ENCODE measurements at places on chromosomes 2 and 18.

DNA sequence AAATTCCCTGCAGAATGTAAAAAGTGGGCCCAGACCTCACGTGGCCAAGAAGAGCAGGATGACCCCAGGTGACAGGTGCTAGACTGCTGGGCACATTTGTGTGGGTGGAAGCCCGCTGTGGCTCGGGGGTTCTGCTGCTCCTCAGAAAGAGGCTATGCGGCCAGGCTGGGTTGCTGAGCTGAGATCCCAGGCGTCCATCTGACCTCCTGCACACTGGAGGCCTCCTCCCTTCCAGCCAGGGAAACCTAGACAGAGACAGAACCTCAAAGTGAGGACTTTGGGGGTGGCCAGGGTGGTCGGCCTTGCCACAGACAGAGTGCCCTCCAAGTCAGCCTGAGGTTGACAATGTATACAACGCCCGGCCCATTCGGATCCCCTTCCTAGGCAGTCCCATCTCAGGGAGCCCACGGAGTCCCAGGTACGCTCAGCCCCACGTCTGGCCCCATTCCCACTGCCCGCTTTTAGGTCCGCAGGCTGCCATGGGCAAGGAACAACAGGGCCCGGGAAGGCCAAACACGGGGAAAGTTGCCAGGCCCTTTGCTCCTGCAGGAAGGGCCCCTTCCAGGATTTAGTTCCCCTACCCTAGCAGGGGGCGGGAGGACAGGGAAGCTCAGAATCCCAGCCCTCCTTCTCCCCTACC, 75.6 kb downstream of the KIAA2012 start:
- DNase-seq: no peak

GRCh38 chr18:80227472-80227871, 19.8 kb downstream of the PARD6G start:
- DNase-seq: no peak

- DNase-seq: no peak
Observed at GRCh38 chr2:53302455-53302854, 465.1 kb upstream of the CHAC2 start.

- no peak for DNase-seq
Observed at GRCh38 chr2:212711856-212712255, 173.3 kb upstream of the ERBB4 start.

- DNase-seq: no peak
Observed at GRCh38 chr2:3280683-3281520, 96.7 kb downstream of the EIPR1 start.

GRCh38 chr2:181183878-181184542, 203.6 kb downstream of the UBE2E3 start:
- no peak for DNase-seq

- DNase-seq: no peak
Observed at GRCh38 chr2:156489750-156490465, 53.7 kb downstream of the GPD2 start.

DNA sequence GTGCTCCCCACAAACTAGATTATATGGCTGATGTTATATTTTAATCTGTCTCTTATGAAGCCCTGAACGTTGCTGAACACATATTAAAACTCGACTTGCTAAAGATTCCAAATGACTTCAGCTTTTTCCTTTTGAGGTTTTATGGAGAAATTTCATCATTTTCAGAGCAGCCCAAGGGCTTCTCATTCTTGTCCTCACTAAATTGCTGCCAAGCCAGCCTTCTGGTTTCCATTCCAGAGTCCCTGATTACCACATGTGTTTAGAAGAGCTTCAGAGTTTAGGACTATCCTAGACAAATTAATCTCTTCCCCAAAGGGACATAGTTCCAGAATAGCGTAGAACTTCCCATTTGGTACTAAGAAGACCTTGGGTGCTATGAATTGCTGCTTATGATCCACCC, 77.8 kb upstream of the CCDC195 start:
- DNase-seq: no peak

DNA sequence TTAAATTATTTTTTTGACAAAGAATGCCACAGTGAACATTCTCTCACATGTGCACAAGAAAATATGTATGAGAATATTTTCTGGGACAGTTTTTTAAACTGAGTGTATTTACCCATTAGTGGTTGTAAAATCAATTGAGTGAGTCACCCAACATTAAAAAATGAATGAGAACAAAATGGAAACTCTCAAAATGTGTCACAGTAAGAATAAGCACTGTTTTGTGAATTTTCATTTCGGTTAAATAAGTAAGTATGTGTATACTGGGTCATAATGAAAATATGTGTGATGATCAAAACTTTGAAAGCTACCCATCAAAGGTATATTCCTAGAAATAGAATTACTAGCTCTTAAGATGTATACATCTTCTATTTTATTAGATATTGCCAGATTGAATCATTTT, 11.6 kb downstream of the BABAM2 start:
- DNase-seq: no peak

- no peak for DNase-seq
Observed at GRCh38 chr2:112151271-112151670, 13.1 kb downstream of the FBLN7 start.

GRCh38 chr18:52481116-52481515, 141.1 kb downstream of the DCC start:
- DNase-seq: no peak

GRCh38 chr2:69565431-69565839, 78.1 kb downstream of the AAK1 start:
- peak; percentile 45 for DNase-seq

- no peak for DNase-seq
Observed at GRCh38 chr2:19736191-19736831, 165.5 kb downstream of the TTC32 start.

DNA sequence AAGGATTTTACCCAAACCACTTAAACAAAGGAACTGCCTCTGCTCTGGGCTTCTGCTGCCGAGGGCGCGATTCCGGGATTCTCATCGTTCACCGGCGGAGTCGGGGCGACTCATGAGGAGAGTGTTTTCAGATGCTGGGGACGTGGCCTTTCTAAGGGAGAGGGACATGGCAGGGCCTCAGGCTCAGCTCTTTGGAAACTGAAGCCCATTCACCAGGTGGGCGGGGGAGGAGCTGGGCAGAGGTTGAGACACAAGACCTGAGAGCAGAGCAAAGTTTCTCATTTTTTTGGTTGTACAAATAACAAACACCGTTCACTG, 29.8 kb downstream of the NFATC1 start:
- DNase-seq: no peak

DNA sequence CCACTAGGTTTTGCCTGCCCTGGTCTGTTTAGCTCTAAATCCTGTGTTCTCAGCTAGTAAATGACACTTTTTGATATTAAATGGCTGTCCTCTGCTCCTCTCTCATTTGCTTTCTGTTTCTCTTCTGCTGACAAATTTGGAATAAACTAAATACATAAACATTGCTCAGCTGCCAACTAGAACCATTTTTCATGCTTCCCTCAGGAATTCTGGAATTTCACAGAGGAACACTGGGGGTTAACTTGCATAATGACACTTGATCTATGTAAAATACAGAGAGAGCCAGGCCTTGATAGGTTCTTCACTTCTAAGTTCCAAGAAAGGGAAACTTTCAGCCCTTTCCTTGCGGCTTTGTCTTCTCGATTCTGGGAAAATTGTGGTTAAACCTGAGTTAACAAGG, 450.6 kb upstream of the ST6GAL2 start:
- no peak for DNase-seq

DNA sequence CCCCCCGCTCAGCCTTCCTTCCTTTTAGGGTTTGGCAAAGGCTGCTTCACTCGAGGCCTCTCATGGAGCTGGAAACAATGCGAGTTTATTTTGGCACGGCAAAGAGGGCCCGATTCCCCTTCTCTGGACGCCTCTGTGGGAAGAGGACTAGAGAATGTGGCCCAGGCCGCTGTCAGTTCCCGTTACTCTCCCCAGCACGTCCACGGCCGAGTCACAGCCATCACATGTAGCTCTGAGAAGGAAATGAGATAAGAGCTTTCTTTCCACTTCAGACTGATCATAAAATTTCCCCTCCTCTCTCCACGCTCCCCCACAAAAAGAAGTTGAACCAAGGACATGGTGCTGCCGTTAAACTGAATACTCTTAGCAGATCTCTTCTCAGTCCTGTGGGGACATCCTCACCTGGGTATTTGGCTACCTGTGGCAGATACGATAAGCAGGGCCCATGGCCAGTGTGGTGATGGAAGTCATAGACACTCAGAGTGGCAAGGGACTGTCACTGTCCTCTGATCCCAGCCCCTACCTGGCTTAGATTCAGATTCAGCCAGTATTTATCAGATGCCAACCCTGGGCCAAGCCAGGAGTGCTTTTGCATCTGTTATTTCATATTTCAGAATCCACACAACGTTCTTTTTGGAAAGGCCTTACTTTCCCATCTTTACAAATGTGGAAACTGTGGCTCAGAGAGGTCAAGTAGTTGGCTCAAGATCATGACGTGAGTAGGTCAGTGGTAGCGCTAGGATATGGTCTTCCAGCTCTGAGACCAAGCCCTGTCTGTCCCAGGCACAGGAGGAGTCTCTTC, 101.2 kb downstream of the MCFD2 start:
- DNase-seq: peak; percentile 31

DNA sequence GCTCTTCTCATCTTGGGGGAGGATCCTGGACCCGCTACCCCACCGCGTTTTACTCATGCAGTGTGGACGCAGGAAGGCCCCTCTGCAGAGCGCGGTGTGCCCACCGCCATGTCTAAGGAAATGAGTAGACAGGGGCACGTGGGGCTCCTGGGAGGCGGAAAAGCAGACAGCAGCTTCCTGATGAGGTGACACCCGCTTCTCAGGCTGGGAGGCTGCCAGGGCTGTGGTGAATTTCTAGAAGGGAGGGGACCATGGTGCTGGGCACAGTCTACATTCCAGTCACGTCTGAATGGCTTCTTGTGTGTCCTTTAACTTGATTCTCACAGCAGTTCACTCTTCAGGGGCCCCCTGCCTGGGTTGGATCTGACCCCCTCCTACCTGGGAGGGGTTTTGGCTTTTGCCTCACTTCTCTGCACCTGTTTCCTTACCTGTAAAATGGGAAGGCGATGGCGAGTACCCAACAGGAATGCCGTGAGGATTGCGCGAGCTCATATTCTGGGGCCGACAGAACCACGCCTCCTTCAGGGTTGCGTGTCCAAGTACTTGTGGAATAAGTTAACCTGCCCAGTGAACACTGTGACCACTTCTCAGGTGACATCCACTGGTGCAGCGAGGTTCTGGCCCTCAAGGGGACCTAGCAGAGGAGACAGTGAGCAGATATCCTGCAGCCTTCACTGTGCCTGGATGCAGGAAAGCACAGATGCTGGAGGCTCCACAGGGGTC, 32.3 kb upstream of the MBP start:
- DNase-seq: no peak

- DNase-seq: no peak
Observed at GRCh38 chr2:39663187-39663930, 2.4 kb upstream of the TMEM178A start.

DNA sequence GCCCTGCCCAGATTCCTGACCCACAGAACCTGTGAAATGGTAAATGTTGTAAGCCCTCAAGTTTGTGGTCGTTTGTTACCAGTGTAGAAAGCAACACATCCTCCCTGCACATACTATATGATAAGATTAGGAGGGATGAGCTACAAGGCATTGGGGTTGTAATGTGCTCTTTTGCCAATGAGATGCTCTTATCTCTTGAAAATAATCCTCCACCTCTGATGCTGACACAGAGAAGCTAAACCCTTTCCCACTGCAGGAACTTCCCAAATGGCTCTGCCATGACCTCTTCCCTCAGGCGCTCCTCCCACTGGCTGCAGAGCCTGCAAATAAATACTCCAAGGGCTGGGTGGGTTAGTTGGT, 23.5 kb downstream of the CDC42EP3 start:
- no peak for DNase-seq

- no peak for DNase-seq
Observed at GRCh38 chr18:56870982-56871381, 219.8 kb downstream of the WDR7 start.

DNA sequence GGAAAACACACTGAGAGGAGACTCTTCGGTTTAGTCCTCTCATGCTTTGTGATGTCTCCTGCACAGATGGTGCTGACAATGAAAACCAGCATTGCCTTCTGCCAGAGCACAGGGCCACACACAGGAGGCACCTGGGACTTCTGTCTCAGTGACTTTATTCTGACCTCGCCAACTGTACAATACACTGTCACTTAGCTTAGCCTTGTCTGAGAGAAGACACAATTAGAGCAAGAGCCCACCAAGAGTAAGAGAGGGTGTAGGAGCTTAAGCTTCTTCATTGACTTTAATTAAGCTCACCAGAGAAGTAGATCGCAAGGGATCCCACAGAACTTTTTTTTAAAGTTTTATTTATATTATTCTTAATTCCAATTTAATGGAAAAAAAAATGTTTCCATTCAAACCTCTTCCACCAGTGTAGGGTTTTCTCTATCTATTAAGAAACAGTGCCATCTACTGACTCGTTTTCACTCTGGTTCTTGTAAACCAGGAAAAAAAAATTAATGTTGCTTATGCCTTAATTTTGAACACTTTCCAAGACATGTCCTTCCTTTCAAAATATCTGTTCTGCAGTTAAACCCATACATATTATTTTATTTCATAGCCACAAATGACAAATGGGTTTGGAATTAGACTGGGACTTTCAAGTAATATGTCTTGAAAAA, 42.4 kb upstream of the DDX18 start:
- peak; percentile 36 for DNase-seq

DNA sequence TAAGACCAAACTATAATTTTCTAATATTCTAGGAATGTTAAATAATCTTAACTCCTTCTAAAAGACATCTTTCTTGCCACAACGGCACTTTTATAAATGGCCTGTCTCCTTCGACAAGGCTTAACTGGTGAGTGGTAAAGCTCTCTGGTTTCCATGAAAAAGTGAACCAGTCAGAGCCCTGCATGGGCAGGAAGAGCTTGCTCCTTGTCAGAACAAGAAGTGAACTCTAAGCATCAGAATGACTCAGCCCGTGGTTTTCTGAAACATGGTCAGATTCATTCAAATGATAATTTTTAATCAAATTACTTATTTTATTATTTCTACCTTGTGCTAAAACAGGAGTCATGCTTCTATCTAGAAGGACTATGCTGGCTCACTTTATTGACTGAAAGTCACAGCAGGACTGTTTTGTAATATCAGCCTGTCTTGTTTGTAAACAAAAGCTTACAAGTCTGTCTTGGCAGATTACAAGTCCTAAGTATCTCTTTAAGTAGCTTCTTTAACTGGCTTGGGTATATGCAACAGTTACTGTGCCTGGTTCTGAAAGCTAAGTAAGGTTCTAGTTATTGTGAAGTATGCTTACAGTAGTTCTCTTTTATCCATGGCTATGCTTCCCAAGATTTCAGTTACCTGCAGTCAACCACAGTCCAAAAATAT, 245.4 kb downstream of the NAPG start:
- DNase-seq: no peak

All from small intestine (tissue), 16 donors.